Activated CD8-positive, alpha-beta memory T cell treated with anti-CD3 and anti-CD28 coated beads for 4 hours (primary cell): ENCODE measurements at places on chromosomes 2 and 18.

GRCh38 chr2:64955467-64955866, 33.7 kb upstream of the SLC1A4 start:
- DNase-seq, result no peak

- DNase-seq, result no peak
Measured at GRCh38 chr2:16018277-16019059, 78.1 kb downstream of the MYCN start.

- DNase-seq, result no peak
Measured at GRCh38 chr18:3256693-3257626, 5.0 kb upstream of the MYL12B start.

DNA sequence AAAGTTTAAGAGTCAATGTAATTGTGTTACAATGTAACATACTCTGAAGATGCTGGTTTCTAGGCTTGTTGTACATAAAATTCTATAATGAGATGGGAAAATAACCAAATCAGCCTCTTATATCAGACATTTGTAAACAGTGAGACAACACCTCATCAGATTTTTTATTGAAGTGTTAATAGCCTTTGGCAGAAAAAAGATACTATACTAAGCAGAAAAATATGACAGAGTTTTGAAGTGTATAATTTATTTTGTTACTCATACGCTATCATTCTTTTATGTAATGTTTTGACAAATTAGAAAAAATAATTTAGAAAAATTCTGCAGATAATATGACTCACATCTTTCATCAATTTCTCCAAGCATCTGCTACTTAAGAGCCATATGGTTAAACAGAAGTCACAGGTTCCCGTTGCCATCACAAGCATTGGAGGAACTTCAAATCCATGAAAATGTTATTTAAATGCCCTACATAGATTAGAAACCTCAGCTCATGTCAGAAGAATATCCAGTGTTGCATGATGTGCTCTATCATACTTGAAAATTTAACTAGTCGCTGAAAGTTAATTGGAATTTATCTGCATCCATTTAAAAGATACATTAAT, 535.4 kb downstream of the LRP1B start:
- DNase-seq, result no peak

- no peak for DNase-seq
Measured at GRCh38 chr2:178819992-178820391, 12.8 kb upstream of the TTN start.

DNA sequence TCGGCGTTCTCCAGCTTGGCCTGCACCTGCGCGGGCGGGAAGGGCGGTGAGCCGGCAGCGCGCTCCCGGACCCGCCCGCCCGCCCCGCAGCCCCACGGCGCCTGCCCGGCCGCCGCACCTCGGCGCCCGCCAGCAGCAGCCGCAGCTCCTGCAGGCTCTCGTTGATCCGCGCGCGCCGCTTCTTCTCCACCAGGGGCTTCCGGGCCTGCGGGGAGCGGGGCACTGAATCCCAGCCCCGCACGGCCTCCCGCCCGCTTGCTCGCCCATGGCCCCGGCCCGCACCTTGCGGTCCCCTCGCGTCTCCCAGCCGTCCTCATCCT, 335 bp downstream of the HES6 start:
- no peak for DNase-seq

- no peak for DNase-seq
Measured at GRCh38 chr2:174545240-174545639, 52.4 kb downstream of the WIPF1 start.

- DNase-seq, result no peak
Measured at GRCh38 chr2:226396541-226396940, 403.1 kb downstream of the IRS1 start.

- no peak for DNase-seq
Measured at GRCh38 chr2:22020091-22020742, 896.4 kb downstream of the TDRD15 start.

GRCh38 chr2:211963969-211964368, 574.6 kb downstream of the ERBB4 start:
- no peak for DNase-seq

DNA sequence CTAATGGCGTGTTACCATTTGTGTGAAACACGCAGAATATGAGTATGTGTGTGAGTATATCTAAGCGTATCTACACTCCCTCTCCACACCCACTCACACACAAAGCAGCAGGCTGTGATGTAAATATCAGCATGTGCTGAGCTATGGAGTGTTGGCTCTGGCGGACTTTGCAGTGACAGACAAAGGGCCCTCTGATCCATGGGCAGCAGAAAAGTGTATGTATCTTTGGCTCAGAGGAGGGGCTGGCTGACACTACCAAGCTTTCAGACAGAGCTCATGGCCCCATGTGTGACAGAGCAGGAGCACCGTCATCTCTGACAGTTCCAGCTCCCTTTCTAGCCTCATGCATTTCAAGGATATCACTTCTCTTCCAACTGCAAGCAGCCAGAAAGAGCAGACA, 57.2 kb upstream of the ASB18 start:
- DNase-seq, result no peak

DNA sequence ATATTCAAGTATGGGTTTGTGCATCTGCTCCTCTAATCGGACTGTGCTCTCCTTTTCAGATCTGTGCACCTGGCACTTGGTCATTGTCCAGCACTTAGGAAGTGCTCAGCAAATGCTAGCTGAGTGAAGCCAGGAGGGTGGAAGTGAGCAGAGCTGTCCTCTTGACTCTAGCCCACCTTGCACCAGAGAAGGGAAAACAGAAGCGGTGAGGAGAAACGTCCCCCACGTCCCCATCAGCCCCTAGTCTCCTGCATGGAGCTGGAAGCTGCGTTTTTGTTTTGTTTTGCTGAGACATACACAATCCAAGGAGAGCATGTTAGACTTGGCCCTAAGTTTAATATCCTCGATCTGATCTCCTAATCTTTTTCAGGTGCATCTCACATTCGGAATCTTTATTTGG, 73.6 kb downstream of the EN1 start:
- DNase-seq, result no peak

- no peak for DNase-seq
Measured at GRCh38 chr2:65355186-65355831, 77.1 kb downstream of the SPRED2 start.

DNA sequence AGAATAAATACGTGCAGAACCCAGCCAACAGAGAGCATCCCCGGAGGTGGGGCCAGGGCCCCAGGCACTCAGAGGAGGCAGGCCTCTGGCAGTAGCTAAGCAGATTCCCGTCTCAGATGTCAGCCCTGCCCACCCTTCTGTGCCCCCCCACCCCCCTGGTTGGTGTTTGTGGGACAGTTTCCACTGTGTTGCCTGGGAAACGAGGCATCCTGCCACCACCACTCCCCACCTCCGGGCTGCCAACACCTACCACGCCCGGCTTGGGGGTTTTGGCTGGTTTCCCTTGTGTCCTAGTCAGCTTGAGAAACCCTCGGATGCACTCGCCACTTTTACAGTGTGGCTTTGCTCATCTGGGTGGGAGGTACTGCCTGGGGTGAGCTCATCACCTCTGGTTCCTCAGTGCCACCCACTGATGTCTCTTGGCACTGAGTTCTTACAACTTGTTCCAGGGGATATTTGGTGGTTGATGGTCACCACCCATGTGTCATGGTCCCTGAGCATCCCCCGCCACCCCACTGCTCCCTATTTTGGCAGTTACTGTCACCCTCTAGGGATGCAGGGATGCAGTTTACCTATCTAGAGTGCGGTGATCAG, 72.4 kb upstream of the YWHAQ start:
- peak; percentile 79 for DNase-seq

DNA sequence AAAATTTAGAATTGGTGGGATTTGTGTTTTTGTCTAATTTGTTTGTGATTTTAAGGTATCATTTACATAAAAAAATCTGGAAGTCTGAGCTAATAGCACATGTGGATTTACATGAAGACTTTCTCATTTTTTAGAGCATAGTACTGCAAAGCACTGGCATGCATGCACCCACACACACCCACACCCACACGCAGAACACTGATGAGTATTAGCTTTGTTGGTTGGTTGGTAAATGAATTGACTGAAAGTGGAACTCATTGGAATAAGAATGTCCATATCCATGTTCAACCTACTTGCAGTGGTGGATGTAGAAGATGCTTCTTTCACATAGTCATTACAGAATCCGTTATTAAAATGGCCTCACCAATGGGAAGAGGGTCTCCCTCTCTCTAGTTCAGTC, 475.8 kb downstream of the PLCL1 start:
- no peak for DNase-seq

DNA sequence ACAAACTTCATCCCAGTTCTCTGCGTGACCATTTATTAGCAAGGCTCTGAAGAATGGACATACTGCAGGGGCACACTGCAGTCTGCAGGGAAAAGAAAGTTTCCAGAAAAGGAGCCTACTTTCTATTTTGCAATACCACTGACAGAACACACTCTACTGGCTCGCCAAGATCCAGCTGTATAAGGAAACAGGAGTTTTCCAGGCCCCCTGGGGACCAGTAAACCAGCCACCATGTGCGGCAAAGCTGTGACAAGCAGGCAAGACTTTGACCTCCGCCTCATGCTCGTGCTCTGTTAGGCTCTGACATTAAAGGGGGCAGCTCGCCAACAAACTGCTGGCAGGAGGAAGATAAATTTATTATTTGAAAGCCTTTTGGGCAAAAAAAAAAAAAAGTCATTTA, 67.3 kb downstream of the CCBE1 start:
- no peak for DNase-seq

GRCh38 chr2:188604579-188604978, 312.9 kb downstream of the GULP1 start:
- DNase-seq, result no peak

DNA sequence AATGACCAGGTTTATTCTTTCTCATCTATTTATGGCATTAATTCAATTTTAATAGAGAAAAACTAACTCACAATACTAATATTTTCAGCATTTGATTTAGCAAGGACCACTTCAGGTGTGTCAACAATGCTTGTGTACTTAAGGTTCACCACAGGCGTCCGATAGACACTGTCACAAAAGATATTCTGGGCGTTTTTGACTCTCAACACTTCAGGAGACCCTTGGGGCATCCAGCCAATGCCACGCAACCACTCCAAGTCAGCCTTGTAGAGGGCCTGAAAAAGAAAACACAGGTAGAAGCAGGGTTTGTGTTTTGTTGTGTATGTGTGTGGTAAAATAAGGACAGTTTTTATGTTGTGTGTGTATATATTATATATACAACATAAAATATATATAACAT, 158.2 kb downstream of the NEB start:
- no peak for DNase-seq

GRCh38 chr2:68745006-68745405, 10.4 kb downstream of the ARHGAP25 start:
- no peak for DNase-seq

GRCh38 chr2:191847764-191848163, 876 bp upstream of the CAVIN2 start:
- DNase-seq, result no peak

- no peak for DNase-seq
Measured at GRCh38 chr2:140248623-140249022, 1468.4 kb upstream of the NXPH2 start.

DNA sequence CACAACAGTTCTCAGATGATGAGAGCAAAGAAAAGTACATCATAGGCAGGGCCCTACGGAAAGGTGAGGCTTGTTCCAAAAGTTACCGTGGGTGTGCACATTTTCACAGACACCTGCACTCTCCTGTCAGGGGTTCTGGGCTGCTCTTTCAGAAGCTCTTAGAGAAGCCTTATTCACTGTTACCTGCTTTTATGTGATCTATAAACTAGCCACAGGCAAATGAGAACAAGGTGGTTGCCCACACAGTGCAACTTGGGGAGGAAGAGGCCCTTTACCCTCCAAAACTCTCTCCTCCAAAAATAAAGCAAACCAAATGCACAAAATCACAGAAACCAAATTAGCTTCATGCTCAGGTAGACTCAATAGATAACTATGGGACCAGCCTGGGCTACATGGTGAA, 11.1 kb upstream of the CUL3 start:
- no peak for DNase-seq

DNA sequence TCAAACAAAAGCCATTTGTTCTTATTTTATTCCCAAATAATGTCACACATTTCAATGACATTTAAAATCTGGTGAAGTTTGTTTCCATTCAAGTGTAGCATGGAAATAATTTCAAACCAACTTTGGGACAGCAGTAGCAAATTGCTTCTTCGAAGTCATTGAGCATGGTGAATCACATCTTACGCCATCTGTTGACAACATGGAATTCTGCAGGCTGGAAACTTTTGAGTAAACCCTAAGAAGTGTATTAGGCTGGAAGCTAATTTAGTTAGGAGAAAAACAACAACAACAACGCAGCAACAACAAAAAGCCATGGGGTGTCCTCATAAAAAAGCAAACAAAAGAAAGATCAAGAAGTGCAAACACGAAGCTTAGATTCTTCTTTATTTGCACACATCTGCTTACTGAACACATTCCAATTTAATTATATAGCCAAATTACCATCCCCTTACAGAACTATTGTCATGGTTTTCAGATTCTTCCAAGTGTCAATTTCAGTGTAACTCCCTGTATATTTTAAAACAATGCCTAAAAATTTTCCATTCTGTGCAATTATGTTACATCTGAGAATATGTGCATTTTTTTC, 659.0 kb upstream of the CDH7 start:
- DNase-seq, result no peak

DNA sequence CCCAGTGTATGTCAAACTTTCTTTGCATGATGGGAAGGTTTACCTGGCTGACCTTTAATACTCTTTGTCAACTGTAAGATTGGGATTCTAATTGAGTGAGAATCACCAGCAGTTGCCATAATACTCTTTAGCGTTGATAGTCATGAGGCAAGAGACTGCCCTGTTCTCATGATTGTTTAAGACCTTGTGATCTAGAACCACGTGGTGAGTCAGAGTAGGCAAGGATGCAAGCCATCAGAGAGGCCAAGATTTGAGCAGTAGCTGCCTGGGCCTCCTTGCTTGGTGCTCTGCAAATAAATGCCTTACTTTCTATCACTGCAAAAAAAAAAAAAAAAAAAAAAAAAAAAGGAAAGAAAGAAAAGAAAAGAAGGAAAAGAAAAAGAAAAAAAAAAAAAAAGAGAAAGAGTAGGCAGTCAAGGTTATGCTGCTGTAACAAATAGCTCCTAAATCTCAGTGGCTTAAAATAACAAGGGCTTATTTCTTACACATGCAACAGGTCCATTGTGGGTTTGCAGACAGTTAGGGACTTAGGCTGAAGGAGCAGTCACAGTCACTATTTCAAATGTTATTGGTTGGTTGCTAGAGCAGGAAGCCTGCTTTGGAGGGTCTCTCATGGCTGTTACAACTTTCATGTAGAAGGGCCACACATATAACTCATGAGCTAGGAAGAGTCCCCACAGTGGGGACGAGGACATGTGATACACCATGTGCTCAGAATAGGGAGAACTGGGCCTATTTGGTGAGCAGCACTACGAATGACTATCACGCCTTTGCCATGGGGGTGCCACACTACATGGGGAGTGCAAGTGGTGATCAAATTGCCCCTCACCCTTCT, 21.7 kb downstream of the IL1R2 start:
- DNase-seq, result no peak

DNA sequence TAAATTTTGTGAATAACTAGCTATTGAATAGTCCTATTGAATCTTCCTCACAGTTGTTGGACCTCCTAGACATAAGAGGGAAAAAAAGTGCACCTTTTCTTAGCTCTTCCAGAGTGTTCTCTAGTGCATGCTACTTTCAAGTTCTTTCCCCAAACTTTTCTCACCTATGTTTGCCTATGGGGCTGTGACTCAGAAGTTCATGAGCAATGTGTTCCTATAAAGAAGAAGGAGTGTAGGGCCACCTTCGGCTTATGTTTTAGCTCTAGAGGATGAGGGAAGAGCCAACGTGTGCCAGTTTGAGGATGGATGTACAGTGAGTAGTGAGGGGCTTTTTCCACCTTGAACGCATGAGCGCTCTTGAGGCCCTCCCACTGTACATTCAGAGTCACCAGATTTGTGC, 27.0 kb upstream of the HNMT start:
- DNase-seq, result no peak
